ENCODE measurements at places on chromosomes 6 and 20. TPM values are rescaled to one million over a fixed set of nuclear protein-coding genes. Genes with fewer than 3 reads are reported as not detected.

The NEU1 gene
- total RNA-seq = 104 TPM

The TREML1 gene
- total RNA-seq = not detected

The LPIN3 gene
- total RNA-seq = 8.5 TPM

- DNase-seq = no peak
These were observed 60.0 kb upstream of the TNFAIP3 start for GRCh38 chr6:137806914-137807682.

DNA sequence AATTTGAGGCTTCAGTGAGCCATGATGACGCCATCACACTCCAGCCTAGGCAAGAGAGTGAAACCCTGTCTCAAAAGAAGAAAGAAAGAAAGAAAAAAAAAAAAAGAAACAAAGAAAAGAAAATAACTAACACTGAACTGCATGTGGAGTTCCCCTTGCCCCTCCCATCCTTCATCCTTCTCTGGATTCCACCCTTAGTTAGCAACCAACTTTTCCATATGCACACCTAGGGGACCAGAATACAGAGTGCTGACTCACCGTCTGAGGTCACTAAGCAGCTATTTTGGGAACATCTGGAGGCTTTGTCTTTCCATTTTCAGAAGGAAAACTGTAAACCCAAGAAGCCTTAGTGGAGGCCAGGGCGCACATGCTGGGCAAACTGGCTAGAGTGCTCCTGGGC, 257.4 kb downstream of the MAFB start:
- DNase-seq = no peak

The SLC25A27 gene
- total RNA-seq = 15.3 TPM

GRCh38 chr6:112936504-112936903, 589.4 kb downstream of the RFPL4B start:
- no peak for DNase-seq

DNA sequence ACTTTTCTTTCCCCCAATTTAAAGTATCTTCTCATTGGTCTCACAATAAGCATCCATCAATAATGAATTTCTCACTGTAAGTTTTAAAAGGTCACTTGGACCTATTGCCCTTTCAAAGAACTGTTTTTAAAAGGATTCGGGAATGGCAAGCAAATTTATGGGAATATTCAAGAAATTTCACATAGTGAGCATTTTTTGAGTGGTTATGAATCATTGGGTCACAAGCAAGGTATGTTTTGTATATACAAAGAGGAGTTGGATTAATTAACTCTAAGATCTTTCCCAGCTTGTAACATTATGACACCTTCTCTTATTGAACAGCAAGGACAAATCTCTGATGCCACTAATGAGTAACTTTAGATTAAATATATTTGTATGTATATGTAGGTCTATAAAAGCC, 165.0 kb downstream of the MOXD1 start:
- no peak for DNase-seq

- DNase-seq = no peak
These were observed 107.9 kb upstream of the VGLL2 start for GRCh38 chr6:117157448-117157847.

The CFAP61 gene
- not detected for total RNA-seq

- no peak for DNase-seq
These were observed 207.3 kb upstream of the FLRT3 start for GRCh38 chr20:14544688-14545087.

The SMOC2 gene
- total RNA-seq = 0.10 TPM

The NOL7 gene
- 76.8 TPM for total RNA-seq

DNA sequence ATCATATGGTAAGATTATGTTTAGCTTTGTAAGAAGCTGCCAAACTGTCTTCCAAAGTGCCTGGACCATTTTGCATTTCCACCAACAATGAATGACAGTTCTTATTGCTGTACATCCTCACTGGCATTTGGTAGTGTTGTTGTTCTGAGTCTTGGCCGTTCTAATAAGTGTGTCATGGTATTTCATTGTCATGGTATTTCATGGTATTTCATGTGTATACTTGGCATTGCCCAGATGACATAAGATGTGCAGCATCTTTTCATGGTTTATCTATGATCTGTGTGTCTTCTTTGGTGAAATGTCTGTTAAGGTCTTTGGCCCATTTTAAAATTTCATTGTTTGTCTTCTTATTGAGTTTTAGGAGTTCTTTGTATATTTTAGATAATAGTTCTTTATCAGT, 224.4 kb downstream of the BCAS1 start:
- no peak for DNase-seq

The LY6G5C gene
- total RNA-seq = not detected

DNA sequence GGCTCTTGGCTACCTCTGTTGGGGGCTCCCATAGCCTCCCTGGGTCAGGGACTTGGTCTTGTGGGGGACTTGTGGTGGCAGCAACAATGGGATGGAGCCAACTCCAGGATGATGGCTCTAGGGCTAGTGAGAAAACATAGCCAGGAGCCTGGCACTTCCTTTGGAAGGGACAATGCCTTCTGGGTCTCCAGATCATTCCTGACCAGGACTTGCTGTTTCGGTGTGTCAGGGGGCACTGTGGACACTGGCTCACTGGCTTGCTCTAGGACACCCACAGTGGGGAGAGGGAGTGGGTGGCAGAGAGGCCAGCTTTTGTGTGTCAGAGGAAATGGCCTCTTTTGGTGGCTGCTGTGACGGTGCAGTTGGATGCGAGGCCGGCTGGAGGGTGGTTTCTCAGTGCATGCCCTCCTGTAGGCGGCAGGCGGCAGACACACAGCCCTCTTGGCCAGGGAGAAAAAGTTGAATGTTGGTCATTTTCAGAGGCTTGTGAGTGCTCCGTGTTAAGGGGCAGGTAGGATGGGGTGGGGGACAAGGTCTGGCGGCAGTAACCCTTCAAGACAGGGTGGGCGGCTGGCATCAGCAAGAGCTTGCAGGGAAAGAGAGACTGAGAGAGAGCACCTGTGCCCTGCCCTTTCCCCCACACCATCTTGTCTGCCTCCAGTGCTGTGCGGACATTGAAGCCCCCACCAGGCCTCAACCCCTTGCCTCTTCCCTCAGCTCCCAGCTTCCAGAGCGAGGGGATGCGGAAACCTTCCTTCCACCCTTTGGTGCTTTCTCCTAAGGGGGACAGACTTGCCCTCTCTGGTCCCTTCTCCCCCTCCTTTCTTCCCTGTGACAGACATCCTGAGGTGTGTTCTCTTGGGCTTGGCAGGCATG, 9.2 kb downstream of the VEGFA start:
- no peak for DNase-seq

DNA sequence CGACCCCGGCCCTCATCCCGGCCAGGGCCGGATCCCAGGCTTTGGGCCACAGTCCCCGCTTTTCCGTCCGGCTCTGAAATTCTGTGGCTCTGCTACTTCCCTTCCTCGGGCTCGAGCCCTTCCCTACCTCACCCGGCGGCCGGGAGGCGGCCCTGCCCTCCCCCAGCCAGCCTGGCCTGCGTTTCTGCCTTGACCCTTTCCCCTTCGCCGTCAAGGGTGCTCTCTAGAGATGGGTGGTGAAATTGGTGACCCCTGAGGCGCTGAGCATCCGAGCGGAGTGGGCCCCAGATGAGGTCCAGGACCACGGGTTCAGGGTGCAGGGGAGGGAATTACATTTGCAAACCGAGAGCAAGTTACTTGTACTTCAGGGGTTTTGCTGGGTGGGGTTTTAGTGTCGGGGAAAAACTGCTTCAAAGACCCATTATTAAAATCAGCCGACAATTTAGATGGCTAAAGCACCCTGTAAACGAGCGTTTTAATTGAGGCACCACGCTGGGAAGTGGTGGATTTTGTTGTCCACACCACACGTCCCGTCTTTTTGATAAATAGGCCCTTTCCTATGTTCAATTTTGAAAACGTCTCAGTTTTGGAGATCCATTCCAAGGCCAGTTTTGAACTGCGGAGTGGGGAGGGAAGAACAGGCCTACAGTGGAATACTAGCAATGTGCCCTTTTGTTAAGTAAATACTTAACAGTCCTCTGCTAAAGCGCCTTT, 9.9 kb downstream of the TFAP2A start:
- no peak for DNase-seq

DNA sequence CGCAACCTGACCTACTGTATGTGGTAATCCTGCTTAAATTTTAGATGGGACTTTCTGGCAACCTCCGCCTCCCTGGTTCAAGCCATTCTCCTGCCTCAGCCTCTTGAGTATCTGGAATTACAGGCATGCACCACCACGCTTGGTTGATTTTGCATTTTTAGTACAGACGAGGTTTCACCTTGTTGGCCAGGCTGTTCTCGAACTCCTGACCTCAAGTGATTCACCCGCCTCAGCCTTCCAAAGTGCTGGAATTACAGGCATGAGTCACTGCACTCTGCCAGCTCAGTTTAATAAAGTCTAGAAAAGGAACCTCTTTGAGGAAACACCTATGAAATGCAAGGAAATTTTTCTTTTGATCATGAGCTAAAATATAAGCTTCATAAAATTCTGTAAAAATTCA, 9.0 kb upstream of the PLCB4 start:
- peak; percentile 91 for DNase-seq

The ESR1 gene
- under 0.01 TPM for total RNA-seq

DNA sequence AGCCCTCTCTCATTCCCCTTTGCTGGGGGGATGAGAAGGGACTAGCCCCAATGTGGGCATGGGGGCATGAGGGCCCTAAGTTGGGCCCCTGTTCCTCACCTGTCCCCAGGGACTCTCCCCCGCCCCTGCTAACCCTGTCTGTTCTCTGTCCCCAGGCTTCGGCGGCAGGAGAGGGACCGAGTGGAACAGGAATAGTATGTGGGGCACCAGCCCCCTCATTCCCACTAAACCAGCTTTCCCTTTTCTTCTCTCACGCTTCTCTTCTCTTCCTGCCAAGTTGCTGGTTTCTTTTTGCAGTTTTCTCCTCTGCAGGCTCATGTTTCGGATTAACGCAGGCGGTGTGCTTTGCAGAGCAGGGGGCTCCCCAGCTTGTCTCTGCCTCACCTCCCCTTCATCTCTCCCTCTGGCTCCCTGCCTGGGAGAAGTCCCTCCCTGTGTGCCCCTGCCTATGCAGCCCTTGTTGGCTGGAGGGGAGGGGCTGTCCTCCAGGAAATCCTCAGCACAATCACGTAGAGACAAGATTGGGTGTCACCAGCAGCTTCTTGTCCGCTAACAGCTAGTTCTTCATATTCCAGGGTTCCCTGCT, 7.9 kb downstream of the TMEM63B start:
- no peak for DNase-seq

DNA sequence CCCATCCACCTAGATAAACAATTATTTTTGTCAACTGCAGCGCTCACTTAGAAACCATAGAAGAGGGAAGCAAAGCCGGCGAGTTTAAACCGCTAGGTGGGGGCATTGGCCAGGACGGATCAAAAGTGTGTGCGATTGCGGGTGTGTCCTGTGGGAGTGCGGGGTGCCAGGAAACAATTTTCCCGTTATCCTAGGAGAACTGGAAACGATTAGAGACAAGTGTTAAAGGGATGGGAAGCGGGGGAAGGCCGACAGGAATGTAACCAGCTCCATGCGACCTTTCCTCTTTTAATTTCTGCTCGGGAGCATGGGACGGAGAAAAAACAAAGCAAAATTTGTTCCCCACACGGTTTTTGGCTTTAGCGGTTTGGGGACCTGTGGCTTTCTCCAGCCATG, 2.8 kb upstream of the HTR1B start:
- DNase-seq = peak; percentile 48

GRCh38 chr20:51385646-51386530, 156.6 kb downstream of the NFATC2 start:
- DNase-seq = peak; percentile 26

- no peak for DNase-seq
These were observed 40.1 kb upstream of the CARMIL1 start for GRCh38 chr6:25239059-25239458.

The NKAPL gene
- 0.15 TPM for total RNA-seq

GRCh38 chr20:13322198-13322597, 101.1 kb downstream of the ISM1 start:
- no peak for DNase-seq

- no peak for DNase-seq
These were observed 55.6 kb upstream of the MPC1 start for GRCh38 chr6:166438211-166438861.

GRCh38 chr20:38680500-38681306, 43.6 kb upstream of the SLC32A1 start:
- DNase-seq = peak; percentile 37

DNA sequence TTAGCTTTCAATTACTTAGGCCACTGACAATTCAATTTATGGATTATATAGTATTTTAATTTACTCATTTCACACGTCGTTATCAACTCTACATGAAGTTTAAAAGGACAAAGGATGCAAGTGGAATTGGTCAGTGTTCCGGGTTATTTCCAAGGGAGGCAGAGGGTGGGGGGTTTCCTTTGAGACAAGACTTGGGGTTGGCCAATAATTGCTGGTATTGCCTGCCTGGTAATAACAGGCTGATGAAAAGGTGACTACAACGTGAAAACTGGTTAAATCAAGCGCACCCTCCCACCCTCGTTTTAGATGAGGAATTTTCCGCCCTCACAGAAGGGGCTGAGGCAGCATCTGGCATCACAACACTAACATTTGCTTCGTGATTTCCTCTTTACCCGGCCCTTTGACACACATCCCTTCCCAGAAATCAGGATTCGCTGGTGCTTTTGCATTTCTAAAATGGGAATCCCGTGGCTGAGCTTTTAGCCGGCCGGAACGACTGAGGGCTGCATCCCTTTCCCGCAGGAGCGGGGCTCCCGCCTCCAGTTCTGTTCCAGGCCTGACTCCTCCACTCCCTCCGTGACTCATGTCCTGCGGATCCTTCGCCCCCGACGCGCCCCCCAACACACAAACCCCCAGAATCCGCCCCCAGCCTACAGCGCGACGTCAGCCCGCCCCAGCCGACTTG, 999 bp upstream of the PIM1 start:
- peak; percentile 81 for DNase-seq

DNA sequence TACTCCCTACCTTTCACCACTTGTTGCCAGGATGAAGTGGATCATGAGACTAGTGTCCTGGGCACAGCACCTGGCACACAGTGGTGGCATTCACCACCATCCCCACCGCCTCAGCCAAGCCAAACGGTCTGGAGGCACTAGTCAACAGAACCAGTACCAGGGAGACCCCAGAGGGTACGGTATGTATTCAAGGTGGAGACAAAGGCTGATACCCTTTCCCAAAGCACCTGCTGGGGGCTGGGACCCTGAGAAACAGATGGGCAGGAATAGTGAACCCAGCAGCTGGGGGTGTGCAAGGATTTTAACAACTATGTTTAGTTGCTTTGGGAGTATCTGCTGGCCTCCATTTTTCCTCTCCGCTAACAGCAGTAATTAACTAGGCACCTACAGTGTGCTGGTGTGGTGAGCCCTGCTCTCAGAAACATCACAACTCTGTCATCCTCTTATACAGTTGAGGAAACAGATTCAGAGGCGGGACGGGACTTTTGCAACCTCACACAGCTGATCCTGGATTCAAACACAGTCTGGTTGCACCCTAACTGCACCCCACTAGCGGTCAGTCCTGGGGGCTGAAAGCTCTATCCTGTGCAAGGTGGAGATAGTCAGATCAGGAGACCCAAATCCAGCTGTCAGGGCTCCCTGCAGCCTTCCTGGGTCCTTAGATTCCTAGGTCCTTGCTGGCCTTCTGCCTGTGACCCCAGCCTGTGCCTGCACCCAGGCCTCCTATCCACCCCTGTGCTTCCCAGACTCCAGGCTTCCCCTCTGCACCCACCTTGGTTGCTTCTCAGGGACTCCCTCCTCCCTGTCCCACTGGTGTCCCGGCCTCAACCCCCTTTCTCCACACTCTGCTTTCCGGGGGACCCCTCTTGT, 1.2 kb downstream of the SNTA1 start:
- no peak for DNase-seq

Data from renal cortical epithelial cell (primary cell).